Islet precursor cell (in vitro differentiated cells): ENCODE measurements at places on chromosomes 13 and 19.

GRCh38 chr19:15976836-15977689, 28.3 kb downstream of the OR10H4 start:
- DNase-seq = no peak

DNA sequence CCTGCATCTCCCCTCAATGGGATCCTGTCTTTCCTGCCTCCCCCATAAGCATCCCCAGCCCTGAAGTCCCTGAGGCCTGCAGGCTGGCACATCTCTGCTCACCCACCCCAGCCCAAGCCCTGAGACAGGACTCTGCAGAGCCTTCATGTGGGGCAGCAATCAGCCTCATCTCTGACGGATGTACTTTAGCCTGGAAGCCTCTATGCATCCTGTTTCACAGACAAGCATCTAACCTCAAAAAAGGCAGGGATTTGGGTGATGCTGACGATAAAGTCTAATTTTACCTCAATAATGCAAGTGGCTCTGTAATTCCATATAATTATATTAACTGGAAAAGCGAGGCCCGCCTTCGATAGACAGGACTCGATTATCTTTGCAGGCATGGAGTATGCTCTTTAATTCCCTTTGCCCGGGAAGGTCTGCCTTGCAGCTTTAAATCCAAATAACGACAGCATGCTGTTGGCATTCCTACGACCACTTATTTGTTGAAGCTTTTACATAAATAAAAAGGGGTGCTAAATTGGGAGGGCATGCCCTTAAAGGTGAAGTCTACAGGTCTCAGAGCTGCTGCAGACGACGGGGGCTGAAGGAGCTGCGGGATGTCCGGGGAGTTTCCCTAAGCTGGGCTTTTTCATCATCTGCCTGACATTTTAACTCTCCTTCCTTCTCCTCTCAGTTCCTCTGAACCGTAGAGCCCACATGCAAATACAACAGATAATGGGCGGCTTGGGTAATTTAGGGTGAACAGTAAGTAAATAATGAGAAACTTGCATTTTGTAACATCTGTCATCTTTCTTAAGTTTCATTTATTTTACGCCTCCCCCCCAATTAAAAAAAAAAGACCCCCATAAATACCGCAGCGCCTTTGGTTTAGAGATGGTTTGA, 211.5 kb downstream of the URI1 start:
- DNase-seq = no peak

- no peak for DNase-seq
Observed at GRCh38 chr13:76646946-76647345, 239.3 kb downstream of the KCTD12 start.

DNA sequence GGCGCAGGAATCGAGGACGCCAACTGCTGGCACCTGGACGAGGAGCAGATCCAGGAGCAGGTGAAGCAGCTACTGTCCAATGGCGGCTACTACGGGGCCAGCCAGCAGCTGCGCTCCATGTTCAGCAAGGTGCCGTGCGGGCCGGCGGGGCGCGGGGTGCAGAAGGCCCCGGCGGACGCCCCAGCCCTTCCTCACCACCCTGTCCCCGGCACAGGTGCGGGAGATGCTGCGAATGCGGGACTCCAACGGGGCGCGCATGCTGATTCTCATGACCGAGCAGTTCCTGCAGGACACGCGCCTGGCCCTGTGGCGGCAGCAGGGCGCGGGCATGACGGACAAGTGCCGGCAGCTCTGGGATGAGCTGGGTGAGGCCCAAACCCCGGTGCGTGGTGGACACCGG, 13.6 kb downstream of the ZSWIM4 start:
- no peak for DNase-seq
